Common myeloid progenitor, CD34-positive (primary cell): ENCODE measurements at places on chromosomes 12 and 14.
A peak's percentile ranks its signal among the peaks of the same experiment; 100 is the strongest.

GRCh38 chr12:124883263-124884130, 19.8 kb upstream of the SCARB1 start:
- DNase-seq, result no peak

DNA sequence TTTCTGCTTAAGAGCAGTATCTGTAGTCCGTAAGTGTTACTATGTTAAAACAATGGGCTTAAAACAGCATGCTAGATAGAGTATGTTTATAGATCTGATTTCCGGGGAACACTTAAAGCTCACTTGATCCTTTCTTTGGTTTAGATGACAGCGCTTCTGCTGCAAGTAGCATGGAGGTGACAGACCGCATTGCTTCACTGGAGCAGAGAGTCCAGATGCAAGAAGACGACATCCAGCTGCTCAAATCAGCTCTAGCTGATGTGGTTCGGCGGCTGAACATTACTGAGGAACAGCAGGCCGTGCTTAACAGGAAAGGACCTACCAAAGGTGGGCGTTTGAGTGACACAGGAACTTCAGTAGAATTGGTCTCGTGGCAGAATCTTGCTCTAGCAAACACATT, 57.5 kb downstream of the EML1 start:
- DNase-seq, result no peak

- no peak for DNase-seq
Measured at GRCh38 chr14:52755607-52756316, 25.8 kb downstream of the STYX start.

GRCh38 chr12:630656-631632, 32.3 kb downstream of the NINJ2 start:
- DNase-seq, result peak; percentile 79

GRCh38 chr12:54991991-54992375, 7.4 kb upstream of the TESPA1 start:
- no peak for DNase-seq

DNA sequence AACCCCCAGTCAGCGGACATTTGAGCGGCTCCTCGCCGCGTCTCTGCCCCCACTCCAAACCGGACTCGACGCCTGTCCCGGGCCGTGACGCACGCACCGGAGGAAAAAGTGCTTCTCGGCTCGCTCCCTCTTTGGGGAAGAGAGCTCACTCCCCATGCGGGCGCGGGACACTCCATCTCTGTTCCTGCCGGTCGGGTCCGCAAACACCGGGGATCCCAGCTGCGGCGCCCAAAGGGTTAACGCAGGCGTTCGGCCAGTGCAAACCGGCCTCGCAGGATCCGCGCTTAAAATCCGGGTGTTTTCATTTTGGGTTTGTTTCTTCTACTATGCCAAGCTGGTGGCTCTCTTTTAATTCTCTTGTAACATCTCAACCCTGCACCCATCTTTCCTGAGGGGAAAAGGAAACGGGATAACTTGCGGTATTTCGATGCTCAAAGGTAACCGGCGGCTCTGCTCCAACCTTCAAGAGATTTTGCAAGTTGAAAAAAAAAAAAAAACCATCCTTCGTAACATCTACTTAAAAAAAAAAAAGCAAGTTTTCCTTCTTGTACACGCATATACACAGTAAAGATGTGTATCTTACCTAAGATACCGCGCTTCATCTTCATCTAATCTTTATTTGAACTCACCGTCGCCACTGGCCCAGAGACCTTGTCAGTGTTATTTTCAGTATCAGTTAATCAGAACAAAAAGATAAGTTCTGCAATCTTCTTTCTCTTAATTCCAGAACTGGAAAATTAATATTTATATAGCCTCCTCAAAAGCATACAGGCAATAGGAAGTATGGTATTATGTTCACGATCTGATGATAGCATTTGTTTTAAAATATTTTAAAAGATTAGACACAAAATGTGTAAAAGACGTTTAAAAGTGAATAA, 1.6 kb upstream of the ATP2B1 start:
- no peak for DNase-seq

DNA sequence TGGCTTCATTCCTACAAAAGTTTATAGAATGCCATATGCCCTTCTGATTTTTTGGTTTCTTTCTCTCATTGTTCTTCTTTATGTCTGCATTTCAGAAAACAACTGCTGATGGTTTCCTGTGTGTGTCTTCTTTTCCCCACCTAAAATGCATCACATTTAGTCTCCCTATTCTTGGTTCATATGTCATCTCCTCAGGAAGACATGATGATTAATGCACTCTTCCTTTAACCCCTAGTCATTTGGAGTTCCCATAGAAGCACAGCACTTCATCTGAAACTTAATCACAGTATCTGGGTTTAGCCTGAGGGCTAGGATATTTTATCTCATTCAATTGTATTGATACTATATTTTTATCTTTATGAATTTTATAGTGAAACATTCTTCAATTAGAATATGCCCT, 21.5 kb downstream of the GNPNAT1 start:
- DNase-seq, result no peak

GRCh38 chr12:80190001-80190400, 90.7 kb downstream of the OTOGL start:
- no peak for DNase-seq

DNA sequence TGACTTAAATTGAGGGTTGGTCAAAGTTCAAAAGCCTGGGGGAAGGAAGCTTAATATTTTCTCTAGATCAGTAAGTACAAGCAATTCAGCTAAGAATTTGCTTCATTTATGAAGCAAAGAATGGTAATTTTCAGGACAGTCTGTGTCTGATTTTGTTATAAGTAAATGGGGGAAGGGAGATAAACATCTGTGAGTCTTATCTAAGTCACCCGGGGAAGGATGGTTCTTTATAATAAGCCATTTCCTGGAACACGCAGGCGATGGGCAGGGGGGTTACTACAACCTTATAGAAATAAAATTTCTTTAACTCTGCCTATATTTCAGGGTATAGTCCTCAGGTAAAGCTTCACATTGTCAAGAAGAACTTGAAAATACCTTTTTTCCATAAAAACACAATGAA, 42.9 kb downstream of the HELB start:
- no peak for DNase-seq

GRCh38 chr12:41108032-41108431, 80.1 kb upstream of the PDZRN4 start:
- no peak for DNase-seq

GRCh38 chr12:123271001-123271668, 521 bp downstream of the CDK2AP1 start:
- DNase-seq, result peak; percentile 56
